Mammary epithelial cell (primary cell): ENCODE measurements at places on chromosomes 12 and 14. TPM values are rescaled to one million over a fixed set of nuclear protein-coding genes. Genes with fewer than 3 reads are reported as not detected.

The NKX2-1 gene
- polyA plus RNA-seq, result not detected

The KRT86 gene
- polyA plus RNA-seq, result 8.6 TPM

The ABHD12B gene
- polyA plus RNA-seq, result not detected

The TRPV4 gene
- polyA plus RNA-seq, result 12.1 TPM

The PZP gene
- polyA plus RNA-seq, result not detected

The AQP5 gene
- not detected for polyA plus RNA-seq

The VRTN gene
- polyA plus RNA-seq, result not detected

- DNase-seq, result peak; percentile 85
These were observed 304.9 kb downstream of the ZFP36L1 start for GRCh38 chr14:68487805-68488590.

DNA sequence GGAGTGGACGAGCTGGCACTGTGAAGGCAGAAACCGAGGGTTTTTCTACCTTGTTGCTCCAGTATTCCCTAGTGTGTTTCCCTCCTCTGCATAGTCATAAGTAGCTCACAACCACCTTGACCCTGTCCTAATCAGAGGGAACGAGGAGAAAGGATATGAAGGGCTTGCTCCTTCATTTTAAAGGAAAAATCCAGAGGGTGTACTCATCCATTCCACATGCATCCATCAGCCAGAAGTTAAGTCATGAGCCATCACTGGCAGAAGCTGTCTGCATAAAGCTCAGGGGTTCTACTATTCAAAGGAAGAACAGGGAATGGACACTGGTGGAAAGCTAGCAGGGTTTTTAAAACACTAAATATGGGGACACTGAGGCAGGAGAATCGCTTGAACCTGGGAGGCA, 84.3 kb upstream of the FOXN3 start:
- no peak for DNase-seq

GRCh38 chr12:25853316-25854095, 105.0 kb upstream of the RASSF8 start:
- DNase-seq, result no peak

- no peak for DNase-seq
These were observed 21.3 kb upstream of the LDHB start for GRCh38 chr12:21678959-21679358.

DNA sequence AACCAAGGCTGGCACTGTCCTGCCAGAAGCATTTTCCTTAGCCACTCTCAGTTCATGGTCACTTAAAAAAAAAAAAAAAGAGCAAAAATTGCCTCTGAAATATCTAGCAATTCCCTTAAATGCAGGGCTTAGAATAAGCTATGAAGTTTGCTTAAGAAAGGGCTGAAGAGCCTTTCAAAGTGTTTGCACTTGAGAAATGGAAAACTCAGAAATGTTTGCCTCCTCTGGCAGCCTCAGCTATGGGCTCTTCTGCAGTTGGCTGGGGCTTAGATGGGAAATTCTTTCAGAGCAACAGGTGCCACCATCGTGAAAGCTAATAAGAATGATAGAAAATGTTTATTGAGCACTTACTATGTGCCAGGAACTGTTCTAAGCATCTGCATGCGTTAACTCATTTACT, 48.5 kb upstream of the TSPAN11 start:
- DNase-seq, result no peak

DNA sequence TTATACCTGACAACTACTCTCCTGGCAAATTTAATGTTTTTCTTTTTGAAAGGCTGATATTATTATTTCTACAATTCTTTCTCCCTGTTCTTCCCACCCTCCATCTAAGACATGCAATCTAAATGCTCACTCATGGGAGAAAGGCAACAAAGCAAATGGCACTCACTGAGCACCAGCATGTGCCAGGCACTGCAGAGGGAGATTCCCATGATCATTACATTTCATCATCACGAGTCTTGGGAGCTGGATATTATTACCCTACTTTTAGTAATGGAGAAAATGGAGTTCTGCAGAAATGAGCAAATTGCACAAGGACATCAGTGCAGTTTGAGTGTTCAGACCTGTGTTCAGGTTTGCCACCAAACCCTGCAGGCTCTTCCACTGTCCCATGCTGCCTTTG, 27.9 kb downstream of the PPM1H start:
- DNase-seq, result no peak

- DNase-seq, result peak; percentile 2
These were observed 1.6 kb downstream of the ZFYVE26 start for GRCh38 chr14:67814821-67815220.

GRCh38 chr14:96042248-96042930, 3.2 kb downstream of the C14orf132 start:
- DNase-seq, result no peak

DNA sequence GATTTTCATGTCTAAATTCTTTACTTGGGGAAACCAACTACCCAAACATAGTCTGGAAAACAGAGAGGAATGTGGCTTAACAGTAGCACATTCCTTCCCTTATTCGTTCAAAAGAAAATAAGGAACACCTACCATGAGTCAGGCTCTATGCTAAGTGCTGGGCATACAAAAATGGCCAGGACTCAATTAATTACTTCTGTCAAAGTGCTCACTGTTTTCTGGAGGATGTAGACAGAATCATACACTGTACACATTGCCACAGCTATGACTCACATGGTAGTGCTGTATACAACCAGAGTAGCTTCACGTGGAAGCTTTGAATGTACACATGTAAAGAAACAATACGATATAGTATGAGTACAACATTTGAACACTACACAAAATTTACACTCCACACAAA, 50.1 kb downstream of the SLC25A21 start:
- DNase-seq, result peak; percentile 87

- peak; percentile 80 for DNase-seq
These were observed 73.2 kb downstream of the ANO4 start for GRCh38 chr12:100867639-100868393.

DNA sequence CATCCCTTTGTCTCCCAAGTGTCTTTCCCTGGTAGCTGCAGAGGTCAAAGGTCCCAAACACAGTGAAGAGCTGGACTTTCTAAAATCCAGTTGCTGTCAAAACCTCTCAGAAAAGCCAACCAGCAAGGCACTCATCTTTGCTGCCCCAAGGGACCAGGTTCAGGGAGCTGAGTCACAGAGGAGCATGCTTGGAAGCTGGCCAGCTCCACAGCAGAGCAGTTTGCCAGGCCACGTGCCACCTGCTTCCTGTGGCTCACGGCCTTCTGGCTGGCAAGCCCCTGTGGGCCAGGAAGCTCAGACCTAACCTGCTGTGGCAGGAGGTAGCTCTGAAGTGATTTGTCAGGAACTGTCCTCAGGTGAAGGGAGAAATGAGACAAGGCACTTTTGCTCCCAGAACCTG, 3.6 kb downstream of the ISCU start:
- DNase-seq, result peak; percentile 91

- DNase-seq, result no peak
These were observed 94.6 kb downstream of the PAX9 start for GRCh38 chr14:36756226-36756625.

DNA sequence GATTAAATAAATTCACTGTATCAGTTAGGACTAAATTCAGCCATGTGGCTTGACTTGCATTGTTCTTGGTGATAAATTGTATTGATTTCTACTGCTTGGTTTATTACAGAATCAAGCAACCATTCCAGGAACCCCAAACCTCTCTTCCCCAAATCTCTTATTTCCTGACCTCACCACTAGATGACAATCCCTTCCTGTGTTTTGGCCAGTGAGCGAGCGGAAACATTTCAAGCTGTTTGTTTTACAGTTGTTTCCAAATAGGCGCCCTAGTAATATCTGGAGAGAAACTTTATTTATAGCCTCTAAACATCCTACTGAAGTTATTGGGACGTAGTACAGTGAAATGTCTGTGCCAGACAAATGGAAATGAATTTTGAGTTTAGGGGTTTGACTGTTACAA, 161.1 kb downstream of the SNAPC1 start:
- DNase-seq, result no peak

DNA sequence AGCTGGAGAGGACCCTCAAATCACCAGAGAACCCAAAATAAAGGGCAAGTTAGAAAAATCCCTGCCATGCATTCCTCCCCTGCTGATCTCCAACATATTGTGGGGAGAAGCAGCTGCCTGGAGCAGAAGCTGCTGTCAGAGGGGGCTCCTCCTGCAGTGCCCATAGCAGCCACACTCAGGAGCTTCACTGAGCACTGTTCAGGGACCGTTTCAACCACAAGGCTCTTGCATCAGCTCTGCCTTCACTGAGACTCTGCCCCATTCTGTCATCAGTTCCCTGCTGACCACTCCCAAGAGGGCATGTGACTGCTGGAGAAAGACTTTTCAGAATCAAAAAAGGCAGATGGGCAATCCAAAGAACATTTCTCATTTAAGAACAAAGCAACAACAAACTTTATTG, 392.7 kb downstream of the GALC start:
- DNase-seq, result no peak

DNA sequence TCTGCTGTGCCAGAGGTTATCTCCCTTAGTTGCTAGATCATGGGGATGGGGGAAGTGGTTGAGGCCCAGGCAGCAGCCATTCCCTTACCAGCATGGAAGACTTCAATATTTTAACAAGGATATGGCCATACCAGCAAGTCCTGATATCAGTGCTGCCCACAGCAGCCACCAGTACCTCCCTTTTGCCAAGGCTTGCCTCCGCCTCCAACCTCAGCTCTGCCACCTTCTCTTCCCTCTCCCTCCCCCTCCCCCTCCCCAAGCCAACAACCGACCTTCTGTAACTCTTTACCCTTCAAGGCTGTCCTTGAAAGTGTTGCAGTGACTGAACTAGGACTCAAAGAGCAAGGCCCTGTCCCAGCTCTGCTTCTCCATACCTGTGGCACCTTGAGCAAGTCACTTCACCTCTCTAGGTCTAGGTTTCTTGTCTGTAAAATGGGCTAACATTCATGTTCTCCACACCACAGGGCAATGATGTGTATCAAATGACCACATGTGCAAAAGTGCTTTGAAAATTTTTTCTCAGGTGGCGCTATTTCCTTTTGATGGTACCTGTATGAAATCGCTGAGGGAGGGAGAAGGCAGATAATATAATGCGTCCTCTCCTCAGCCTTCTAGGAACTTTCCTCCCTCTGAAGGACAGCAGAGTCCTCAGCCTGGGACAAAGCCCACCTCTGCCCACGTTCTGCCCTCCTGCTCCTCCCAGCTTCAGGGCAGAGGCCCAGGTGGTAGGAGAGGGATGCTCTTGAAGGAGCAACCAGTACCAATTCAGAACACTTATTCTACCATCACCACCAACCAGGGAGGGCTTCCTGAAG, 14.7 kb downstream of the PLEKHG6 start:
- DNase-seq, result no peak

- DNase-seq, result no peak
These were observed 174.7 kb downstream of the SLC2A13 start for GRCh38 chr12:39931231-39931630.
